ENCODE measurements at places on chromosomes 2 and 18.

GRCh38 chr2:52881606-52882005 is 886.0 kb upstream of the CHAC2 start:
- DNase-seq = no peak

DNA sequence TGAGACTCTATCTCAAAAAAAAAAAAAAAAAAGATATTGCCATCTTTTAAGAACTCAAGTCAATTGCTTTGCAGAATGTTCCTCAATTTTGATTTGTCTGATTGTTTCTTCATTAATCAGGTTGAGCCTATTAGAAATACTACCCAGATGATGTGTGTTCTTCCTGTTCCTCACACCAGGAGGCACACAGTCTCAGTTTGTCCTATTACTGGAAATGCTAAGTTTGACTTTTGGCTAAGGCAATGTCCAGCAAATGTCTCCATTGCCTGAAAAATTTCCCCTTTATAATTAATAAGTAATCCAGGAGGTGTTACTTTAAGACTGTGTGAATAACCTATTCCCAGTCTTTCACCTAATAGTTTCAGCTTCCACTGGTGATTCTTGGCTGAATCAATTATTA is 28.4 kb downstream of the BOLA3 start:
- DNase-seq = no peak

- no peak for DNase-seq
Observed at GRCh38 chr2:222380456-222380855, 43.9 kb upstream of the SGPP2 start.

DNA sequence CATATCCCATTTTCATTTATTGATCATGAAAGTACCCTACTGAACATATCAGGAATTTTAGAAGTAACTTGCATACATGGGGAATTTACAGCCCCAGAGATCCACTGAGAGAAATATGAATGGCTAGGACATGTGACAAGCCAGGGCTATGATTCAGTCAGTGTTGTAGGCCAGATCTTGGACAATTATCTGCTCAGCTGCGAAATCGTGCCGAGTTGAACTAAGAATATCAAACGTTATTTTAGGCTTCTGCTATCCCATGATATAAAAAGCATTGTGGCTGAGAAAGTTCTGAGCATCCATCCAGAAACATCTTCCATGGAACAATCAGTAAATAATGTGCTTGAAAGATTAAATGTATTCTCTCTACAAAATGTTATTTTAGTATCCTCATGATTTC is 85.7 kb upstream of the UNC80 start:
- no peak for DNase-seq

Measured in GM12864 (cell line).